ENCODE measurements at places on chromosomes 16 and 17.
A peak's percentile ranks its signal among the peaks of the same experiment; 100 is the strongest.

DNA sequence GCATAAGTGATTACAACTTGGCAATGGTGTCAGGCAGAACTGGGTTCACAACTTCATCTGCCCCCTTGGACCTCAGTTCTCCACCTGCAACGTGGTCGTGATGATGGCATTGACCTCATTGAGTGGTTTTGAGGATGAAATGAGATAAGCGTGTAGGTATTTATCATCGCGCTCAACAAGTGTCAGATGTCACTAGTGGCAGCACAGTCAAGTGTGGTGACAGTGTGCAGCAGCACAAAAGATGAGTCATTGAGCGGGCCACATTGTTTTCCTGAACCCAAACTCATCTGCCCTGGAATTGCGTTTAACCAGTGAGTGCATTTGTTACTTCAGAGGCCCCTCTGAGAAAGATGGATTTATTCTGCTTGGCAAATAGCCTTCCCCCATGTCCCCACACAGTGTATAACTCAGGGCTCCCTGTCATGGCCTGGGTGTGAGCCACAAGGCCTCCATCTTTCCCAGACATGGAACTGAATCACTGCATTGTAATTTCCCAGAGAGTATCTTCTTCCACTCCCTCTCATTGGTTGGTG, 20.9 kb downstream of the IRX3 start:
- DNase-seq: no peak

GRCh38 chr17:34341916-34342315, 14.4 kb upstream of the CCL13 start:
- no peak for DNase-seq

DNA sequence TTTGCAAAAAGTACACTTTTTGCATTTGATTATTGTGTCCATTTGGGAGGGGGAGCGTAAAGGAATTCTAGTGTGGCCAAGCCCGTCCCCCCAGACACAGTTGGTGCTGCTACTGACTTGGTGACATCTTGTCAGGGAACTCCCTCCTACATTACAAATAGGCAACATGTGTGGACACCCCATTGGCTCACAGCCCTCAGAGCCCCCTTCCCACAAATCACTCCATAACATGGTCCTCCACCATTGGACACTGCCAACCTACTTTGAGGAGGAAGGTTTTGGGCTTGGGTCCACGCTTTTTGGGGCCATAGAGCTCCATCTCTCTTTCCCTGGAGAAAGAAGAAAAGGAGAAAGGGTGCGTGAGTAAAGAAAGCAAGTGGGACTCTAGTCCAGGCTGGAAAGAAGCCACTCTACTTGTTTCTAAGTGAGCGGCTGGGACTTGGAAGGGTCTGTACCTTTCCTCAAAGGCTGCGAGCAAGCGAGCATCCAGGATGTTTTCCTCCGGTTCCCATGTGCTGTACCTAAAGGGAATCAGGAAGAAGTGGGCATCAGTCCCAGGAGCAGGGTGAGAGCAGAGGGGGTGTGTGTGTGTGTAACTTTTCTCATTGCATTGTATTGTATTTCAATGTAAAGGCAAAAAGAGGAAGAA, 958 bp downstream of the CBX8 start:
- DNase-seq: no peak

DNA sequence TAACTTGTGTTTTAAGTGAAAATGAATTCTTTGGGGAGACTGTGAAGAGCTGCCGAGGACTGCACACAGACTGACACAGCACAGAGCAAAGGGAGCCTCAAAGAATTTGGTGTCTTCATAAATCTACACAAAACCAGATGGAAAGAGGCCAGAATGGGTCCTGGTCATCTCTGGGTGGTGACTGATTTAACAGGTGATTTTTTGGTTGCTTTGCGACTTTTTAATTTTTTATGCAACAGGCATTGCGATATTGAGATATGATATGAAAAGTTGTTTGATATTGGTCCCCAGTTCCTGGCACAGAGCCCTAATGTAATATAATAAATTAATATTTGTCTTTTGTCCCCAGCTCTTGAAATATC, 12.6 kb upstream of the EIF1 start:
- DNase-seq: no peak

DNA sequence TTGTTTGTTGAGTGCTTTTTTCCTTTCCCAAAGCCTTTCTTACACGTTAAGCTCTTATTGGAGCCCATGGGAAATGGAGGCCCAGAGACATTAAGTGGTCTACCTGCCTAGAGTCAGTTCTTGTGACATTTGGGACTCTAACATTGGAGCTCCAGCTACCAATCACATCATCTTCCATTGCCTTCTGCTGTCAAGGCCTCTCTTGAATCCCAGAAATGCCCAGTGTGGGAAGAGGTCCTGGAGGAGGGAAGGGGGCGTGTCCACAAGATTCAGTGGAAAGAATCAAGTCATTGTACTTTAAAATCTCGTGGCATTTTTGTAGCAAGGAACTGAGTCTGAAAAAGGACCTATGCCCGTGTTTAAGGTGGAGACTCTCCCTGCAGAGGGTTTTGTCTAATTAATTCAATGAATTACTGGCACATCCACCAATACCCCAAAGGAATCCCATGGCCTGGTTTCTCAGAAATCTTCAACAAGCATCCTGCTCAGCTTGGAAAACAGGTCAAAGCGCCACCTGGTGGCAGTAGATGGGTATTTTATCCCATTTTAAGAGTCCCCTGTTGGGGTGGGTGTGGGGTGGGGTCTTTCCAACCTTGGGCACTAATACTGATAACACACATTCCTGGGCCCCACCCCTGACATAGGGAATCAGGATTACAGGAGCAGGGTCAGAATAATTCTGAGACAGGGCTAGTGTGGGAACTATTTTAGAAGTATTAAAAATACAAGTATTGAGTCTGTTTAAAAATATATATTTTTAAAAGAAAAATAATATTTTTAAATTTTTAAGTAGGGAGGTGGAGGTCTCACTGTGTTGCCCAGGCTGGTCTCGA, 24.6 kb downstream of the GPT2 start:
- peak; percentile 67 for DNase-seq

DNA sequence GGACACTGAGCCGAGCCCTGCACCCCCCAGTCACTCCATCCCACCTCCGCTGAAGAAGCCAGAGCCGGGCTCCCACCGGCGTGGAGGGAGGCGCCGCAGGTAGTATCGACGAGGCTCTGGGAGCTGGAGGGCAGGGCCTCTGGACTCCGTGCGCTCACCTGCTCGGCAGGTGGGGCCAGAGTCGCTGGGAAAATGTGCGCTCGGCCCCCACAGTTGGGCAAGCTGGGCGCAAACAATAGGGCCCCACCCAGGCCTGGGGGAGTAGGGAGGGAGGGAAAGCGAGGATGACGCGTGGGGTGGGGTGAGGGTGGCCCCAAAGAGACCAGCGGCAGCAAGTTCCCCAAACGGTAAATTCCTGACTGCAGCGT, 668 bp downstream of the JUP start:
- no peak for DNase-seq
